Neural progenitor cell (in vitro differentiated cells): ENCODE measurements at places on chromosomes 13 and 19.

GRCh38 chr13:109745702-109746101 lies 40.7 kb downstream of the IRS2 start:
- DNase-seq = no peak

DNA sequence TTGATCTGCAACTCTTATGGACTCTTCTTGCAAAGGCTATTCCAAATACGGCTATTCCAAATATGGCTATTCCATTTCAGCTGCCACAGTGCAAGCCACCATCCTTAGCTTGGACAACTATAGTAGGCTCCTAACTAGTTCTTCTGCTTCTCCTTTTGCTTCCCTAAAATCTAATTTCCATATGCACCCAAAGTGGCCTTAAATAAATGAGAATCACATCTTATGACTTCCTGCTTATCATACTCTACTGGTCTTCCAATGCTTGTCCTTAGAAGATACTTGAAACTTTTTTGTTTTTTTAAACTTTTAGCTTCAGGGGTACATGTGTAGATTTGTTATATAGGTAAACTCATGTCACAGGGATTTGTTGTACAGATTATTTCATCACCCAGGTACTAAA lies 4.9 kb downstream of the UCHL3 start:
- DNase-seq = no peak

DNA sequence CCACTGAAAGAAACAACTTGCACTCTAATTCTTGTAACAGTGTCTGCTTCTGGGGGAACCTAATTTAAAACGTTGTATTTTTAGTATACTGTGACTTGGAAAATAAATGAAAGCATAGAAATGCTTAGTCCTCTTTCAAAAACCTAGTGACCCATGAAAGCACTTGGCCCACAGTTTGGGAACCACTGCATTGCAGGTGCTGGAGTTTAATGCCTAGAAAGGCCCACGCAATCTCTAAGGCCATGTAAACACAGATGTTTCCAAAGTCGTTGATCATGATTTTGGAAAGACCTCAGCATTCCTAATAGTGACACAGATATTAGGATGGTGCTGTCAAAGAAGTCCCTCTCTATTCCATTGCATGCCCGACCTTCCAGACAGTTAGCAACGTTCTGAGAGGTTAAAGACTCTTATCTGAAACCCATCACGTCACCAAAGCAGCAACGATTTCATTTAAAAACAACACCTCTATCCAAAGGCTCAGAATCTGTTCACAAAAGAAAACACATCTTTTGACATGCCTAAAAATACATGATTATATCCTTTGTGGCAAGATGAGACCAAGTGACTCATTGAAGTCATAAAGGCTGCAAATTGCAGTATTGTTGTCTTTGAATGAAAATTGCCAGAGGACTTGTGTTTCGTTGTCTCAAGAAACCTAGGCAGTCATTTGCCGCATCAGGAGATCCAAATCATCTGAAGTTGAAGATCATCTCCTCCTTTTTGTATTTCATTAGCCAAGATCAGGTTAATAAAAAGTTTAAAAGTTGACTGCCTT lies 328.0 kb upstream of the ZNF507 start:
- no peak for DNase-seq

DNA sequence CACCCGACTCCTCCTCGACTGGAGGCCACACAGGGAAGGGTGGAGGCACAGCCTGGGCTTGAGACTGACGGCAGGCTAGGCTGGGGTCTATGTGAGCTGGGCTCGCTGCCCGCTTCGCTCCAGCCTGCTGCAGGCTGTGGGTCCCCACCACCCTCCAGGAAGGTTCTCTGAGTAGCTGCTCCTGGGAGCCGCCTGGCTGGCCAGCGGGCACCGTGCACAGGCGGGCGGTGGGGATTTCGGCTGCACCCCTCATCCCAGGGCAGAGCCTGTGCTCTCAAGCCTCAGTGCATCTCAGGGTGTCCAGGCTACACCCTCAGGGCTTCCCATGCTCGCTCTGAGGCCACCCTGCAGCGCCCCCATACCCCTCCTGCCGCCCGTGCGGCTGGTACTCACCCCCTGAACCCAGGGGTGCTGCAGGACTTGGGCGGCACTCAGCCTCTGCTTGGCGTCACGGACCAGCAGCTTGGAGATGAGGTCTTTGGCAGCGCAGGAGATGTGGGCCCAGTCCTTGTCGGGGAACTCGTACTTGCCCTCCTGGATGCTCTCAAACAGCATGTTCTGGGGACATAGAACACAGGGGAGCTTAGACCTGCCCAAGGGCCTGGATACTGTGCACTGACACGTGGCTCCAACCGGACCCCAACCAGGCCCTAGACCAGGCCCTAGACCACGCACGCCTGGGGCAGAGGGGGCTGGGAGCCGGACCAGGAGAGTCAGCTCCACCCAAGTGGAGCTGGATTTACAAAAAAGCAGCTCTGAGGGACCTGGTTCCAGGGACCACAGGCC lies 10.2 kb downstream of the MKNK2 start:
- DNase-seq = no peak

- DNase-seq = no peak
Measured at GRCh38 chr13:100989392-100989791, 314.8 kb upstream of the TMTC4 start.

DNA sequence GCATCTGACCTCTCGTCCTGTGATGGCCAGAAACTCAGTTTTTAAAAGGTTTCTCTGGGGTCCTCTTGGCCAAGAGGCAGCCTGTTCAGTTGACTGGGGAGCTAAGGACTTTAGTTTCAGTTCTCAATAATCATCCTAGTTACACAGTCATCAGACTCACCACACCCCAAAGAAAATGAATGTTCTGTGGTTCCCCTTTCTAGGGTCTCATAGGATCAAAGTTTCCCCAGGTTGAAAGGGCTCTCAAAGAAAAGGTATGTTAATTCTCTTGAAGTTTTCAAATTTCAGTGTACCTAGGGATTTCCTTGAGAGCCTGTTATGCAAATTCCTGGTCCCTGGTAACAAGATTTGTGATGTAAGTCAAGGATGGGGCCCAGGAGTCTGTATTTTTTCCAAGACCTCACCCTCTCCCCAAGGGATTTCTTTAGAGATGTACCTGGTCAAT lies 94.9 kb downstream of the FAM216B start:
- no peak for DNase-seq

DNA sequence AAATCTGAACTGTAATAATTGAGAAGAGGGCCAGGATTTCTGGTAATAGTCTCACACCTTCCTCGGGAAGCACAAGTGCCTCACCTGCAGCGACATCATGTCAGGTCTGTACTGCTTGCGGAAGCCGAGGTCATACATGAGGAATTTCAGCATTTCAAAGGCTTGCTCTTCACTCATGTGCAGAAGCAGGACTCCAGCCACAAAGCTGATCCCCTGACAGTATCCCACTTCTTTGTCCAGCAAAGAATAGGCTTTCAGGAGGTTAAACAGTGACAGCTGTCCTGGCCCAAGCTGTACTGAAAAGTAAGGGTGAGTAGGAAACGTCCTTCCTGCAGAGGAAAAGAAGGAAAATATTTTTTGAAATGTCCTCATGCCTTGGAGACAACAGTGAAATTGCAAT lies 182.7 kb downstream of the TBC1D4 start:
- peak; percentile 72 for DNase-seq

DNA sequence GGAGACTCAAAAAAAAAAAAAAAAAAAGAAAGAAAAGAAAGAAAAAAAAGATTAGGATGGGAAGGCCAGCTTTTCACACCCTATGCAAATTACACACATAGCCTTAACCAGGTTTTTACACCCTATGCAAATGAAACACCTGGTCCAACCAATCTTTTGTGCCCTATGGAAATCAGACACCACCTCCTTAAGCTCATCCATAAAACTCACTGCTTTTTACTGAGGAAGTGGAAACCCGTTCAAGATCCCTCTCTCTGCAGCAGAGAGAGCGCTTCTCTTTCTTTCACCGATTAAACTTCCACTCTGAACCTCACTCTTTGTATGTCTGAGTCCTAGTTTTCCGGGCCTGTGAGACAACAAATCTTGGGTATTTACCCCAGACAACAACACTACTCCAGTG lies 25.3 kb upstream of the HOMER3 start:
- no peak for DNase-seq

DNA sequence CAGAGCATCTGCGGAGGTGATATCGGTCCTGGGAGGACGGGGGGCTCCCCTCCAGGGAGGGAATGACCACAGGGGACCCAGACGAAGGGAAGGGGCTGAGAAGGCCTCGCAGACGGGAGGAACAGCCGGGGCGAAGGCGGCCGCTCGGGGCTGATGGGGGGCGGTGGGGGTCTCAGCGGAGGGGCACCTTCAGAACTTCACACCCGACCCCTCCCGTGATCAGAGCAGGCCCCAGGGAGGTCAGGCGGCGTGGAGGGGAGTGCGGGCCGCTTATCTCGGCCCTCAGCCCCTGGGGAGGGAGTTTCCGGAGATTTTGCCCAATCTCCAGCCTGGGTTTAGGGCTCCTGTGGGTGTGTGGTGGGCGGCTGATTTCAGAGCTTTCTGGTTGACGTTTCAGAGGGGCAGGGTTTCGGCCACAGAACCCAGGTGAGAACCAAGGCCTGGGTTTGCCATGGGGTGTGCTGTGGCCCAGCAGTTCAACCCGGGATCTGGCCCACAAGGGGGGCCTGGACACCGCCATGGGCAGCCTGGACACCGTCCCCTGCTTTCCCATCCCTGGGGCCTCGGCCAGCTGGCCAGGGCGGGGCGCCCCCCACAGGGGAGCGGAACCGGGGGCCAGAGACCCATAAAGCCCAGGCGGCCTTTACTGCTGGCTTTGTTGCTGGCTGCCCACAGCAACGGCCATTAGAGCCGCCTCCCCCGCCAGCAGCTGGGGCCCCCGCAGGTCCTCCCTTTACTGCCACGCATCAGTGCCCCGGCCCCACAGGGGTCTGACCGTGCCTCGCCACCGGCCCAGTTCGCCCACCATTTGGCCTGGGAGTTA lies 29.0 kb downstream of the ARID3A start:
- peak; percentile 63 for DNase-seq

DNA sequence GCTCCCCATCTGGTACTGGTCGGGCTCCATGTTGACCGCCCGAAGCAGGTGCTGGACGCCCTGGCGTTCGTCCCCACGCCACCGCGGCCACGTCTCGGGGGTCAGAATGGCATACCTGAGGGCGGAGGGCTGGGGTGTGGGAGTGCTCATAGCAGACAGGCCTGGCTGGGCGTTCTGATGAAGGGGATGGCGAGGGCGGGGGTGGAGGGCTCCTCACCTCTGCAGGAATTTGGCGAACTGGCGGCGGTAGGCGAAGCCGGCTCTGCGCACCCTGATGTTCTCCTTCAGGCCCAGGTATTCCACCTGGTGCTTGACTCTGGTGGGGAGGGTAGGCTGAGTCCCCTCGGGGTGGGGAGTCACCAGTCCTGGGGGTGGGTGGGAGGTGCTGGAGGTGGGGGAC lies 22.3 kb upstream of the ZNF414 start:
- DNase-seq = no peak

DNA sequence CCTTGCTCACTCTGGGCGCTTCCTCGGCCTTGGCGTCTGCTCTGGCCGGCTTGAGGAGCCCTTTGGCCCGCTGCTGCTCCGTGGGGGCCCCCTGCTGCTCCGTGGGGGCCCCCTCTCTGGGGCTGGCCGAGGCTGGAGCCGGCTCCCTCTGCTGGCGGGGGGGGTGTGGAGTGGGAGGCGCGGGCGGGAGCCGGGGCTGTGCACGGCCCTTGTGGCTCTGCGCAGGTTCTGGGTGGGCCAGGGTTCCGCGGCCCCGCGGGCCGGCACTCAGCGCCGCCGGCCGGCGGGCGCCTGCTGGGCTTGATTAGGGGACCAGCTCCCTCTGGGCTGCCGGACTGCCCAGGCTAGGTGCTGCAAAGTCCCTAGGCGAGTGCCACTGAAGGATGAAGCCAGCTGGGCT lies 436.2 kb downstream of the SLITRK6 start:
- DNase-seq = no peak

DNA sequence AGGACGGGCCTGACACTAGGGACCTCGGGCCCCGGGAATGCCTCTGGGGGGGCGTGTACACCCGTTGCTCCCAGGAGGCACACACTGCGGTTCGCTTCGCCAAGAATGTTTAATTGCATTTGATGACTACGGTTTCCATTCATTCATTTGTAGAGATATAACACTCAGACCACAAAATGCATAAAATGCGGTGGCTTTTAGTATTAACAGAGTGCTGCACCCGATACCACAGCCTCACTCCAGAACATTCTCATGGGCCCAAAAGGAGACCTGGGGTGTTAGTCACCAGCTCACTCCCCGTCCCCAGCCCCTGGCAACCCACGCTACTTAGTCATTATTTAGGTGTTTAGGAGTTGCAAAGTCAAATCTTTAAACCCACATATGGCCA lies 21.8 kb downstream of the HCN2 start:
- no peak for DNase-seq

- no peak for DNase-seq
Measured at GRCh38 chr19:32349724-32350470, 4.5 kb downstream of the ZNF507 start.

GRCh38 chr13:46751811-46752635 lies 44.9 kb downstream of the ESD start:
- peak; percentile 11 for DNase-seq

DNA sequence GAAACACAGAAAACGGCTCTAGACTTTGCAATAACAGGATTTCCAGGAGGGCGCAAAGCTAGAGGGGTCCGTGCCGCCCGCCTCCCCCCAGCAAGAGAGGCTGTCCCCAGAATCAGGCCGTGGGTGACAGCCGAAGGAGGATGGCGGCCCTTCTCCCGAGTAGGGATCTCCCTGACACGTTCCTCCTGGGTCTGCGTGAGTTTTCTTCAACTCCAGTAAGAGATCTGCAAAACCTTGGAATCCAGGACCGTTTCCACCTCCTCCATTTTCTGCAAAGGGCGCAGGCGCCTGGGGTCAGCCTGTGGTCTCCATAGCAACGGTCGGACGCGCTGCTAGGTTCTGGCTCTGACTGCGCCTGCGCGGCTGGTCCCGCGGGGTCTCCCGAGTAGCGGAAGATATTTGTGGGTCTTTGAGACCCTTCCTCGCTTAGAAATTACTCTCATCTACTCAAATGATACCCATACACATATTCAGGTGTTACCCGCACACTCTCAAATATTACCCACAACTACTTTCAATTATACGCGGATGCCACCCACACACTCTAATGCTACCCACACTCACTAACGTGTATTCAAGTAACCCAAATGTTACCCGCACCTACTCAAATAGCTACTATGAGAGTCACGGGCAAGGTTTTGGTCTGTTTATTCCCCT lies 2.1 kb downstream of the PNMA8C start:
- peak; percentile 97 for DNase-seq

DNA sequence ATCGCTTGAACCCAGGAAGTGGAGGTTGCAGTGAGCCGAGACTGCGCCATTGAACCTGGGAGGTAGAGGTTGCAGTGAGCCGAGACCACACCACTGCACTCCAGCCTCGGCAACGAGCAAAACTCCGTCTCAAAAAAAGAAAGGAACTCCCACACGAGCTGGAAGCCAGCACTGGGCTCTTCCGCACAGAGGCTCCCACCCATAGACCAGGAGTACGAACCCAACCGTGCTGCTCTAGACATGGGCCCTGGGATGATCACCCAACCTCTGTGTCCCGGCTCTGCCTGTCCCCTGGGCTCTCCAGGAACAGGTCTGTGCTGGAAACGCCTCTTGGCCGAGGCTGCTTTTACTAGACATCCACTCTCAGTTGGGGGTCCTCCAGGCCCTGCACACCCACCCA lies 12.0 kb downstream of the DOT1L start:
- DNase-seq = no peak

- DNase-seq = no peak
Measured at GRCh38 chr19:31146546-31147183, 202.6 kb downstream of the TSHZ3 start.
